Muscle of arm (tissue), 14 donors: ENCODE measurements at places on chromosomes 2 and 18. TPM values are rescaled to one million over a fixed set of nuclear protein-coding genes. Genes with fewer than 3 reads are reported as not detected.

Gene STPG4
- not detected for polyA plus RNA-seq

DNA sequence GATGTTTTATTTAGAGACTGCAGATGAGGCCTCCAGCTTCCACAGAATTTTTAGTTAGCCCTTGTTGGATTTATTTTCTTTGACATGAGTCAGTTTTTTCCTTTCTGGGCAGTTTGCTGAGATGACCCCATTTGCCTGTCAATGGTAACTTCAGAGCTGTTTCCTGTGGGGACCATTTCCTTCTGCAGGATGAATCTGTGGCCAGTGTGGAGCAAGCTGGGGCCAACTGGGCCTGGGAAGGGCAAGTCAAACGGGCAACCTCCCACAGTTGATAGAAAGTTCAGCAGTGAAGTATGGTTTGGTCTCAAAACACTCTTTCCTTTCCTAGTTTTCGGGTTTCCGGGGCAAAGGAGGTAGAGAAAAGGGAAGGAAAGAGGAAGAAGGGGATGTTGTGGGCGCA lies 291.4 kb upstream of the NRP2 start:
- DNase-seq = no peak

DNA sequence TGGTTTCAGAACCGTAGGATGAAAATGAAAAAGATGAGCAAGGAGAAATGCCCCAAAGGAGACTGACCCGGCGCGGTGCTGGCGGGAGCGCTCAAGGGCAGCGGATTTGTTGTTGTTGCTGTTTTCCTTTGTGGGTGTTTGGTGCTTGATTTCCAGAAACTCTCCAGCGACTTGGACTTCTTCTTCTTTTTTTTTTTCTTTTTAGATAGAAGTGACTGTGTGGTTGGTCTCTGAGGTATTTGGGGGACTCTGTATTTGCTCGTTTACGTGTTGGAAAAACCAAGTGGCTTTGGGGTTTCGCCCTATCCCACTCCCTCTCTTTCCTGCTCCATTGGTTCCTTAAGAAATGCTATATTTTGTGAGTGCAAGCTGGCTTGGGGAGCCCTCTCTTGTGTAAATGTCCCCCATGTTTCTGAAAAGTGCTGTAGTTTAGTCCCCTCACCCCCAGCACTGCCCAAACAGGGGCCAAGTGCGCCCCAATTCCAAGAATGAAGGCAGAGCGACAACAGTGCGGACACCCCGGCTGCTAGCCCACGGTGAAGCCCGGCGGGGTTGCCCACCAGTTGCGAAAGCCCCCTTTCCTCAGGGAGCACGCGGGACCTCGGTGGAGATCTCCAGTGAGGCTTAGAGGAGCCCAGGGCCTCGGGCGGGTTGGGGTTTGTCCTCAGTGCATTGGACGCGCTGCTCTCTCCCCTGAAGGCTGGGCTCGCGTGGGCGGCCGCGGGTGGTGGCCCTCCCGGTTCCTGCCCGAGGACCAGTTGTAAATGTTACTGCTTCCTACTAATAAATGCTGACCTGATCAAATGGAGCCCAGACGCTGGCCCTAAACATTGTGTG lies 1.8 kb downstream of the HOXD9 start:
- no peak for DNase-seq

- no peak for DNase-seq
Measured at GRCh38 chr2:108924580-108925251, 64.3 kb downstream of the EDAR start.

Gene MAB21L4
- polyA plus RNA-seq = 0.08 TPM

DNA sequence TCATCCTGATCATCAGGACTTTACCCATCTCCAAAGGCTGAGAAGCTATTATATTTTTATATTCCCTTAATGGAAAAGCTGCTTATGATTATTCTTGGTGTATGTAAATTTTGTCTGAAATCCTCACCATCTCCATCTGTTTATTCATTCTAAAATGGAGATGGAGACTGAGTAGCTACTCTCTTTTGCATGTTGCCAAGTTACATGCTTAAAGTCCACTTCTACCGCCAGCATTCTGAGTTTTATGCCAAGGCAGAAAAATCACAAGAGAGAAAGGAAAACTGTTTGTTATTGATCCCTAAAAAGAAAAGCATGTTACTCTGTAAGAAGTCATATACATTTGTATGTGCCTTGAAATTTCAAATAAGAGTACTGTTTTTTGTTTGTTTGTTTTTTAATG lies 94.4 kb upstream of the NOSTRIN start:
- DNase-seq = peak; percentile 61

- DNase-seq = no peak
Measured at GRCh38 chr2:3110994-3111666, 266.5 kb downstream of the EIPR1 start.

DNA sequence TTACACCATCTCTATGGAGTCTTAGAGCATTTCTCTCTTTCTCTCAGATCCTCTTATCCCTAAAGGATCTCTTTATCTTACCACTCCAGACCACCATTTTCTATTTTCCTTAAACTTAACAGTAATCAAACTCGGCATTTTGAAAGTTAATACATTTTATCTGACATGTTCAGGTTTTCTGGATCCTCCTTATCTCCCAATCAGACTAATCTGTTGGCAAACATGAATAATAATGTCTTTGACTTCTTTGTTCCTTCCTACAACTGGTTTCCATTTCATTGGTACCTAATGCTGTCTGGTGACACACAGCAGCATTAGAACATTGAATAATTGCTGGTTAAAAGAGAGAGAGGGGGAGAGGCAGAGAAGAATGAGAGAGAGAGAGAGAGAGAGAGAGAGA lies 932.1 kb upstream of the FSHR start:
- DNase-seq = no peak

GRCh38 chr2:141393214-141393545 lies 737.6 kb downstream of the LRP1B start:
- DNase-seq = no peak

DNA sequence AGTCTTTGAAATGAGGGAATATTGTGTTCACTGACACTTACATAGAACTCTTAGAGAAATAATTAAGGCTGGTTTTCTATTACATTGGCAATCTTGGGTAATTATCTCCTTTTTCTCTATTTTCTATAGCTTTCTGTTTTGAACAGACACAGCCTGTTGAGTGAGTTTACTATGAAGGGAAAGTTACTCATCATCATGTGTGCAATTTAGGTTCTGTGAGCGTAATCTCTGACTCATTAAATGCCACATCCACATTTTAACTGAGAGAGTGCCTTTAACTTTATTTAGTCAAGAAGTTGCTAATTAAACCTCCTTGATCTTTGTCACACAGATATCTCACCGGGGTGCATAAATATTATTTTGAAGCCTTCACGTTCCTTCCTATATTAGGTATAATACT lies 174.0 kb upstream of the SLC8A1 start:
- DNase-seq = no peak

- DNase-seq = no peak
Measured at GRCh38 chr18:48615566-48616401, 77.0 kb downstream of the CTIF start.

Gene CUL3
- 93.9 TPM for polyA plus RNA-seq

- no peak for DNase-seq
Measured at GRCh38 chr18:26515643-26516487, 32.5 kb downstream of the KCTD1 start.

- DNase-seq = no peak
Measured at GRCh38 chr2:47062681-47063537, 92.2 kb downstream of the STPG4 start.
